Transverse colon (tissue), 4 donors: ENCODE measurements at places on chromosomes 12 and 14. TPM values are rescaled to one million over a fixed set of nuclear protein-coding genes. Genes with fewer than 3 reads are reported as not detected.

DNA sequence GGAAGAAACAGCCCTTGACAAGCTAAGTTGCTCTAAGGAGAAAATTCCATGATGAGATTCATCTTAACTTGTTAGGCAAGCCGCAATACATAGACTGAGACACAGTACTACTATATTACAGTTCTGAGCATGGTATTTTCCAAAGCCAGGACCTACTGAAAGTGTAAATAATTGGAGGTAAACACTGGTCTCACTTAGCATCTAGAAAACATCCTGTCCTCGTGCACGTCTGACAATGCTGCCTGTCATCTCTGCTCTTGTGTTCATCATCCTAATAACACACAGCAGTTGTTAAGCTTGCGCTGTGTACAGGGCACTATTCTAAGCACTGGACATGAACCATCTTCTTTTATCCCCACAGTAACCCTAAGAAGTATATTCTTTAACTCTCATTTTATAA is 64.2 kb downstream of the GNG2 start:
- DNase-seq, result no peak

Gene TIMELESS
- 0.75 TPM for total RNA-seq

DNA sequence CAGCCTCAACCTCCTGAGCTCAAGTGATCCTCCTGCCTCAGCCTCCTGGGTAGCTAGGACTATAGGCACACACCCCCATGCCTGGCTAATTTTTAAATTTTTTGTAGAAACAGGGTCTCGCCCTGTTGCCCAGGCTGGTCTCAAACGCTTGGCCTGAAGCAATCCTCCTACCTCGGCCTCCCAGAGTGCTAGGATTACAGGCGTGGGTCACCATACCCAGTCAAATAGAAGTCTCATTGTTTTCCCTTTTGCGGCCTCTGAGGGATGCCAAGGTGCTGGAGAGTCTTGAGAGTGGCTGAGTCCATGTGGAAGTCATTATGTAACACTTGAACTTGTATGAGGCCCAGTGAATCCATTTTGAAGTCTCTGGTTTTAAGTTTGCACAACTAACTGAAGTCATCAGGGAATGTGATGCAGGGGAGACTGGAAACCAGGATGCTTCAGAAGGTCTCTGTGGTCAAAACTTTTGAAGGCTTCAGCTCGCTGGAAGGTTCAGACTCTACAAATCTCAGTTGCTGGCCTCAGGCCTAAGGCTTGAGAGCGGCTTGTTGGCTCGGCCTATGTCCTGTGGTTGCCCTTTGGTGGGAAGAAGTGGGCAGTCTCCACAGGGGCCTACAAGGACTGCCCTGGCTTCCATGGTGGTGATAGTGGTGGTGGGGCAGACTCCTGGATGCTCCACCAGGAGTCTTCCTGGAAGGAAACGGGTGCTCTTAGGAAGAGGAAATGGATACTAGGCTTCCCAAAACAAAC is 29.2 kb downstream of the GALNT16 start:
- DNase-seq, result no peak

DNA sequence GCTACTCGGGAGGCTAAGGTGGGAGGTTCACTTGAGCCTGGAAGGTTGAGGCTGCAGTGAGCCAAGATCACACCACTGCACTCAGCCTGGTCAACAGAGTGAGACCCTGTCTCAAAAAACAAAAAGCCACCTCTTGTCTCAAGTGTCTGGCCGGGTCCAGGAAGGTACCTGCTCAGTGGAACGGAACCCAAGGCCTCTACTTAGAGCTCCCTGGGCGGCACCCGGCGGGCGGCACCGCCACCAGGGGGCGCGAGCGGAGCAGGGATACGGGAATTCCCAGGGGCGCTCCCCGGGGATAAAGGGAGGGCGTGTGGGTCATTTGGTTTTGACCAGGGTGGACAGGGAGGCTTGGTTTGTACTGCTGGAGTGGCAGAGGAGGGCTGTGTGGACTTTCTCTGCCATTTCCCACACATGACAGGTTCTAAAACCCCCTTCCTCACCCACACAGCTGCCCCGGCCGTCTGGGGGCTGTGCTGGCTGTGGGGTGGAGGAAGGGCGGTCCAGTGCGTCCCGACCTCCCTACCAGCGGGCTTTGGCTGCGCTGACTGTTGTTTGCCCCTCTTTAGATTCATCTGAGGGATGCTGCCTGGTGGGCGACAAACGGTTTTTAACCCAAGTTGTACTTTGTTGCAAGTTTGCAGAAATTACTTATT is 91.4 kb downstream of the SETD3 start:
- DNase-seq, result peak; percentile 67

Gene PLBD2
- total RNA-seq, result 18.4 TPM

Gene MANSC4
- total RNA-seq, result not detected

Gene ARHGAP9
- total RNA-seq, result not detected

GRCh38 chr12:121748218-121748570 is 35.6 kb downstream of the TMEM120B start:
- no peak for DNase-seq

Gene ADGRD1
- 8.3 TPM for total RNA-seq

Gene PLEKHG7
- 8.6 TPM for total RNA-seq

DNA sequence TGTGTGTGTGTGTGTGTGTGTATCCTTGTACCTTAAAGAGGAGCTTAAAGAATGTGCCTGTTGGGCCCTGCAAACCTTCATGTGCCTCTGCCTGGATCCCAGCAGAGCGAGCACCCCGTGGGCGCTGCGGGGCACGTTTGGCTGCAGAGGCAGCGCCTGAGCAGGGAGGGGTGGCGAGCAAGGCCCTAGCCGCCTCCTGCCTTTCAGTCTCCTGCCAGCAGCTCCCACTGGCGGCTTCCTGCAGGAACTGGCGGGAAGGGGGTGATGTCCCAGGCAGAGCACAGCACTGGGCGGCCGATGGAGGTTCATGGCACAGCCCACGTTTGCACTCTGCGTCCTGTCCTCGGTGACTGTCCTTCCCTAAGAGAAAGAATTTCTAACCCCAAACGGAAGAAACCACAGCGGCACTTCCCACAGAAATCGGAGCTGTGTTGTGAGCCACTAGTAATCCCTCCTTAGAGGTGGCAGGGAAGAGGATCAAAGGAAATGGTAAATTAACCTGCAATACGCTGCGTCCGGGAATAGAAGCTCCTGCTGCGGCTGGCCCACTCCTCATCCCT is 19.8 kb downstream of the ZBTB42 start:
- DNase-seq, result peak; percentile 65

- DNase-seq, result no peak
These were observed 125.6 kb upstream of the NOS1 start for GRCh38 chr12:117486840-117487659.

- DNase-seq, result peak; percentile 92
These were observed 15.4 kb upstream of the CARMIL3 start for GRCh38 chr14:24036169-24036962.

DNA sequence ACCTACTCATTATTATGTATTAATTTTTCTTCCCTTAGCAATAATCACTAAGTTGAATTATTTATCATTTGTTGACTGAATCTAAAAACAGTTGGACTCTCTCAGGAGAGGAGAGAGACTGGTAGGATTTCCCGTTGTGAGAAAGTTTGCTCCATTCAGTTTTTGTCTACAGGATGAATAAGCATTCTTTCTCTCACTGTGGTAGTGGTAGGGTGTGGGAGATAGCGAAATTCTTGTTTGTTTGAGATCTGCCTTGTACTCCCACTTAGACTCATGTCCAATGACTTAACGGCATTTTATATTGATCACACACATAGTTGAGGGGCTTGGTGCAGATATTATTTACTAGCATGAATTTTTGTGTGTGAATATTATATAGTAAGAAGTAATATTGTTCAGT is 421.0 kb upstream of the PDE3A start:
- DNase-seq, result no peak

Gene DICER1
- 74.4 TPM for total RNA-seq

- no peak for DNase-seq
These were observed 86.1 kb upstream of the CNOT2 start for GRCh38 chr12:70157099-70157498.

GRCh38 chr12:14956024-14956891 is 5.1 kb downstream of the ARHGDIB start:
- DNase-seq, result no peak

DNA sequence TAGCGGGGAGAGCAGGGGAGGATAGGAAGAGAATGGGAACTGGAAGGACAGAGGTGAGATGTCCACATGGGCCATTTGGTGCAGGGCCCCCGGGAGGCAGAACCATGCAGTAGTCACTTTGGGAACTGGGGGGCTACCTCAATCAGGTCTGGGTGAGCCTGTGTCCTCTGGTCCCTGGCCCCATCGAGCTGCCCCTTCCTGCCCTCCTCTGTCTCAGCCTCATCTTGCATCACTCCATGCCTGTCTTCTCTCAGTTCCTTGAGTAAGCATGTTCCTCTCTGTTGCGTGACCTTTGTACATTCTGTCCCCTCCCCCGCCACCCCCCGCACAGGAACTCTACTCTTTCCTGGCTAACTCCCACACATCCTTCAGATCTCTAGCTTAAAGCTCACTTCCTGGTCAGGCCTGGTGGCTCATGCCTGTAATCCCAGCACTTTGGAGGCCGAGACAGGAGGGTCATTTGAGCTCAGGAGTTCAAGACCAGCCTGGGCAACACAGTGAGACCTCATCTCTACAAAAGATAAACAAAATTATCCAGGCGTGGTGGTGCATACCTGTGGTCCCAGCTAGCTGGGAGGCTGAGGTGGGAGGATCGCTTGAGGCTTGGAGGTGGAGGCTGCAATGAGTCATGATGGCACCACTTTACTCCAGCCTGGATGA is 23.2 kb downstream of the FOS start:
- peak; percentile 59 for DNase-seq

- no peak for DNase-seq
These were observed 18.8 kb downstream of the TCP11L2 start for GRCh38 chr12:106321139-106321850.

DNA sequence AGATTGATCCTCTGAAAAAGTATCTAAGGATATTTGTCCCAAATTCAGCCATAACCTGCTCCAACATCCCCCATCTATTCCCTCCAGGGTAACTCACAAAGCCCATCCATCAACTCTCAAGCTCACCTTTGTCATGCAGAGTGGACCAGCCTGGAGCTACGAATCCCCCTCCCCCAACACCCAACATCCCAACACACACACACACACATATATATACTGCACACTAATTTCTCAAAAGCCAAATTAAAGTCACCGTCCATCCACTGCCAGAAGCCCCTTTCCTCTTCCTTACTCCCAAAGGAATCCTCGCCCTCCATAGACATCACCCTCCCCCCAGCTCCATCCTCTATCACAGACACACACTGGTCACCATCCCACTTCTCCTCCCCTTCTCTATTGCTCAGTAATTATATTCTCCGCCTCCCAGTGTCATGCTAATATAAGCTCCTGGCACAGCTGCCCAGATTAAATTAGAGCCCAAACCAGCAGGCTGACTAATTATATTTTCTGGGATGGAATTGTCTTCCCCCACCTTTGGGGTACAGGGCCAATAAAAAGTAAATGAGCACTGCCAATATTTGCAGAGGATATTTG is 13.5 kb upstream of the TESPA1 start:
- no peak for DNase-seq

DNA sequence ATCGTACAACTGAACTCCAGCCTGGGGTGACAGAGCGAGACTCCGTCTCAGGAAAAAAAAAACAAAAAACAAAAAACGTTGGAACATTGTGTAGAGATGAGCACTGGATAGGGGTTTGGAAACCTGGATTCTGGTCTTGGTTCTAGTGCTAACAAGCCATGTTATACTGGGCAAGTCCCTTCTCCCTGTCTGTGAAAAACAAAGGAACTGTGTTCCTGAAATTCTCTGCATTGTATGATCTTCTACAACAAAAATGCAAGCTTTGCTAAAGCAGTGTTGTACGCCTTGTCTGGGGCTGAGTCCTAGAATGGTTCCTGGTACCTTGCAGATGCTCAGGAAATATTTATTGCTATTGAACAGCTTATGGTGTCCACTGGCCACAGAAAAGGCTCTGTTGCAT is 13.4 kb downstream of the GPRC5D start:
- DNase-seq, result no peak

DNA sequence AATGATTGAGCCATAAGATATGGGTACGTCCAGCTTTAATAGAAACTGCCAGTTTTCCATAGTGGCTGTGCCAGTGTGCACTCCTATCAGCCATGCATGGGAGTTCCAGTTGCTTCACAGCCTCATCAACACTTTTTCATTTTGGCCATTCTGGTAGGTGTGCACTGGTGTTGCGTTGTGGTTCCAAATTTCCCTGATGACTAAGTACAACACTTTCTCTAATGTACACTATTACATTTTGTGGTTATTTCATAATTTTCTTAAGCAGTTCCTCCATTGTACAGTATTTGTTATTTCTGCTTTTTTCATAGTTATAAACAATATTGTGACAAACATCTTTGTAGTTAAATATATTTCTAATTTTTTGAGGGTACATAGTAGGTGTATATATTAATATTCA is 21.5 kb upstream of the OAS1 start:
- no peak for DNase-seq

DNA sequence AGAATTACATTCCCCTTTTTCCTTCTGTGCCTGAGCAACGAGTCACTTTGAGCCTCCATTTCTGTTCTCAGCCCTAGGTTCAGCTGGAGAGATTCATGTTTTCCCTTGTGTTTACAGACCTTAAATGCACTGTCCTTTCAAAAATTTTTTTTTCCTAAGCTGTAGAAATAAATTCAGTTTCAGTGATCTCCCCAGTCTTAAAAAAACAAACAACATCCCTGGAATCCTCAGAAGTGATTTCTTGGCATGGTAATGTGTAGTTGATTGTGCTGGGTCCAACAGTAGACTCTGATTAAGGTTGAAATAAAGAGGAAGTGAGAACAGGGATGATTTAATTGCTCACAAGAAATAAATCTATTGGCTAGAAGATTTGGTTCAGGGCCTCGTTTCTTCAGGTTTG is 89.3 kb downstream of the NTN4 start:
- DNase-seq, result no peak

GRCh38 chr12:2531371-2531770 is 263.4 kb upstream of the FKBP4 start:
- DNase-seq, result no peak

Gene AICDA
- not detected for total RNA-seq

DNA sequence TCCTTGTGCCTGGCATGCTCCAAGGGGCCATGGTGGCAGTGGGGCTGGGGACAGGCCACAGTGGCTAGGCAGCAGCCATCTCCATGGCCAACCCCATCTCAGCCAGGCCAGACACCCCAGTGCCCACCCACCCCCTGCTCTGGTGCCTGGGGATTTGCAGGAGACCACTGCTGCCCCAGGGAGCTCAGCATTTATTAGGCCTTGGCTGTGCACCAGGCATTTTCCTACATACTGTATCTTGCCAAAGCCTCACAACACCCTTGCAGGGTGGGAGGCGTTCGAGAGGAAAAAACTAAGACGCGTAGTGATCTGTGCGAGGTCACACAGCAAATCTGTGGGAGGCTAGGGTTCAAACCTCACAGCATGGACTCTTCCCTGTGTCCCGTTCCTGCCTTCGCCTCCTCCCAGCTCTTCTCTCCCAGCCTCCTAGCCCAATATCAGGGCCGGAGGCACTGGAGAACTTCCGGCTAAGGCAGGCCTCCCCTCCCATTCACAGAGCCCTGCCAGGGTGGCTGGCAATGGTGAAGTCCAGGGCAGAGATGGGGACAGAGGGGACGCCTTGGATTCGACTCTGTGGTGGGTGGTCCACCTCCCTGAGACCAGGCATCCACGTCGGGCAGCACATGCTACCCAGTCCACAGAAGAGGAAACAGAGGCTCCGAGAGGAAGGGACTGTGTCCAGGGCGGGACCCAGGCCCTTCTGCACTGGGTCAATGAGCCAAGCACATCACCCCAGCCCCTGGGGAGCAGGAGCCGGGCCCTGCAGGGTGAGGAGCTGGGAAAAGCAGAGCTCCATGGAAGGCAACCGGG is 57.4 kb downstream of the FAM222A start:
- no peak for DNase-seq
